ENCODE measurements at places on chromosomes 5 and 9.

GRCh38 chr5:118520771-118521415 lies 467.5 kb downstream of the DTWD2 start:
- DNase-seq: no peak

DNA sequence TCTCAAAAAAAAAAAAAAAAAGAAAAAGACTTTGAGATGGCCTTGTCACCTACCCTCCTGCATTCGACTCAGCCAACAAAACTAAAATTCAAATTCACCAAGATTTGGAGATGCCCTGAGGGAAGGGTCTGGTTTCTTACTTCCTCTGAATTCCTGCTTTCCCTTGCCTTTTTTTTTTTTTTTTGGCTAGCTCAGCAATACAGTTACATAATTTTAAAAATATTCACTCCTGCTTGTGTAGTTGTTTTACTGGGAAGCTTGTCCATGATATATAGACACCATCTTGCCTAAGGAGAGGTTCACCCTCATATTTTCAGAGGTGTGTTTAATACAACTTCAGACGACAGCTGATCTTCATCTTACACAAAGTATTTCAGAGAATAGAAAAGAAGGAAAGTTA lies 21.3 kb upstream of the SERINC5 start:
- no peak for DNase-seq

DNA sequence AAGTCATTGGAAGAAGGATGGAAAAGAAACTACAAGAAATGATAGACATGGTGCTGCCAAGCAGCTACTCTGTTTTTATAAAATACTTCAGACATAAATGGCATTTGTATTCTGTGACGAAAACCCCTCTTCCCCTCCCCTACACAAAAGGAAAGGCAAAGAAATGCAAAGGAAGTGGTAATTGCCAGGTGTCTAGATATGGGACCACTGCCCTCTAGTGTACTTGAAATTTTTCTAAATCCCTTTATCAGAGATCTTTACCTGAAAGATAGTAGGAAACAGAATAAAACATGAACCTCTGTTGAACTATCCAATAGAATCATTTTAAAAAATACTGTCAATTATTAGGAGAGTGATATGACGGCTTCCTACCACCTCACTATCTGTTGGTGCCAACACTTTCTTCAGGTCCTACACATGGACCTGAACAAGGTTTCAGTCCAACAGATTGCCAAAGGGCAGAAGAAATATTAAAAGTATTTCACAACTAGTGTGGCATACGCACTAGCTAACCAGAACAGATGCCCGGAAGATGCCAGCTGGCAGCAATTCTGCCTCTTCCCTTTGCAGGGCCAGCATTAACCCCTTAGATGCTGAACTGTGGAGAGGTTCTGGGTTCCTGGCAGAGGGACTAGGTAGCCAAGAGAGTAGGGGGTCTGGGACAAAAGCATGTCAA lies 104.1 kb downstream of the TSSK1B start:
- no peak for DNase-seq

DNA sequence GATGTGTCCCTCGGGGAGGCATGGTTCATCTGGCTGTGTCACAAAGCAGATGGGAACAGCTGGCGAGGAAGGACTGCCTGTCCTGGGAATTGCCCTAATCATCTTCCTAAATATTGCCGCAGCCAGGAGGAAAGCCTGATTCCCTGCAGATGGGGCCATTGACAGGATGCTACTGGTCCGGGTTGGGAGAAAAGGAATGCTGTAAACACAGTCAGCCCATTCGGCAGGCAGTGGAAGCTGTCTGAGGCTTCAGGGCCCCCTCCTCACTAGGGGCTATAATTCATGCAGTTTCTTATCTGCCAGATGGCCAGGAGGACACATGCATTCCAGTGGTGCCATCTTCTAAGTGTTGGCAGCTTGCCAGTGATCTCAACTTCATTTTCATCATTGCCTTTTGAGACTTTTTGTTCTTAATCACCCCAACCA lies 110.3 kb downstream of the KCNIP1 start:
- no peak for DNase-seq

GRCh38 chr9:12318732-12319685 lies 374.2 kb upstream of the TYRP1 start:
- no peak for DNase-seq

- DNase-seq: no peak
Observed at GRCh38 chr5:178115136-178115813, 1.9 kb downstream of the N4BP3 start.

DNA sequence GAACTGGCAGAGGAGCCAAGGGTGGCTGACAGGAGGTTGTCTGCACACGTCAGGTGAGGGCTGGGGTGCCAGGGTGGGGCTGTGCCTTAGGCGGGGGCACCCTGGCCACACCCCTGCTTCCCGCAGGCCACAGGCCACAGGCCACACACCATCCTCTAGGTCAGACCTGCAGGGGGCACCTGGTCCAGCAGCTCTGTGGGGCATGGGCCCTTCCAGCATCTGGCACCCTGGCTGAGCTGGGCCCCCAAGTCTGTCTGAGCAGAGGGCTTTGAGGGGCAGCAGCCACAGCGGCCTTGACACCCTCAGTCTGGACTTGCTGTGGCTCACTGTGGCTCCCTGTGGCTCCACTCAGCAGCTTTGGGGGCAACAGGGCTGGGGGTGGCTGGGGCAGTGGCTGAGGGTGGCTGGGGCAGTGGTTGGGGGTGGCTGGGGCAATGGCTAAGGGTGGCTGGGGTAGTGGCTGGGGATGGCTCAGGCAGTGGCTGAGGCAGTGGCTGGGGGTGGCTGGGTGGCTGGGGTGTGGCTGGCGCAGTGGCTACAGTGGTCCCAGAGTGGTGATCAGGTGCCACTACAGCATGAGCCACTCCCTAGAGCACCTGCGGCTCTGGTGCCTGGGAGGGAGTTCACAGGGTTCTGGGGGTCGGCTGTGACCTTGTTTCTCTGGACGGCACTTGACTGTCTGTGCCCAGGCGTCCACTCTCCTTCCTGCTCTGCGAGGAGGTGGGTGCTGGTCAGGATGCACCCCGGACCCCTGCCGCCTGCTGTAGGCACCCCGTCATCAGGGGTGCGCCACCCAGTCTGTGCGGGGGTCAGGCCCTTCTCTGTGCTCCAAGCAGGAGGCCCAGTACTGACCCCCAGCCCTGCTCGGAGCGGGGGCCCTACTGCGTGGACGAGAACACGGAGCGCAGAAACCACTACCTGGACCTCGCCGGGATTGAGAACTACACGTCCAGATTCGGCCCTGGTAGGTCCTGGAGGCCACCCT lies 27.1 kb downstream of the NKD2 start:
- no peak for DNase-seq

DNA sequence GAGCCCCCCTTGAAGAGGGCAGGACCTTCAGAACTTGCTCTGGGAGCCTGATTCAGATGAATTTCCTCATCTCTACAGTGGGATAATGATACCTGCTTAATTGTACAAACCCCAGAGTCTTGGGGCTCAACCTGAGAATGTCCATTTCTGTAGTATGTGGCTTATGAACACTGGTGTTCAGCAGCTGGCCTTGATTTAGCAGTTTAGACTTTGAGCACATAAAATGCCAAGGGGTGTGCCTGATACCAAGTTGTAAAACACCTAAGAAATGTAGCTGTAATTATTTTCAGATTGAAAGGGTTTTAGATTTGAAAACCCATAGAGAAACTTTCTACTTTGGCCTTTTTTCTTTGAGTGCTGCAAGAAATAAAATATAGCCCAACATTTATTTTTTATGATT lies 44.9 kb downstream of the SFXN1 start:
- DNase-seq: no peak

All from activated naive CD4-positive, alpha-beta T cell treated with anti-CD3 and anti-CD28 coated beads, Interleukin-2, amount 50 U/mL, for 16 hours (primary cell).